ENCODE measurements at places on chromosomes 12 and 14.

- no peak for DNase-seq
Measured at GRCh38 chr12:53483979-53484377, 15.3 kb downstream of the MAP3K12 start.

GRCh38 chr12:11154400-11154925, 16.5 kb upstream of the SMIM10L1 start:
- DNase-seq = no peak

- DNase-seq = no peak
Measured at GRCh38 chr14:105588236-105588860, 62.0 kb downstream of the TMEM121 start.

DNA sequence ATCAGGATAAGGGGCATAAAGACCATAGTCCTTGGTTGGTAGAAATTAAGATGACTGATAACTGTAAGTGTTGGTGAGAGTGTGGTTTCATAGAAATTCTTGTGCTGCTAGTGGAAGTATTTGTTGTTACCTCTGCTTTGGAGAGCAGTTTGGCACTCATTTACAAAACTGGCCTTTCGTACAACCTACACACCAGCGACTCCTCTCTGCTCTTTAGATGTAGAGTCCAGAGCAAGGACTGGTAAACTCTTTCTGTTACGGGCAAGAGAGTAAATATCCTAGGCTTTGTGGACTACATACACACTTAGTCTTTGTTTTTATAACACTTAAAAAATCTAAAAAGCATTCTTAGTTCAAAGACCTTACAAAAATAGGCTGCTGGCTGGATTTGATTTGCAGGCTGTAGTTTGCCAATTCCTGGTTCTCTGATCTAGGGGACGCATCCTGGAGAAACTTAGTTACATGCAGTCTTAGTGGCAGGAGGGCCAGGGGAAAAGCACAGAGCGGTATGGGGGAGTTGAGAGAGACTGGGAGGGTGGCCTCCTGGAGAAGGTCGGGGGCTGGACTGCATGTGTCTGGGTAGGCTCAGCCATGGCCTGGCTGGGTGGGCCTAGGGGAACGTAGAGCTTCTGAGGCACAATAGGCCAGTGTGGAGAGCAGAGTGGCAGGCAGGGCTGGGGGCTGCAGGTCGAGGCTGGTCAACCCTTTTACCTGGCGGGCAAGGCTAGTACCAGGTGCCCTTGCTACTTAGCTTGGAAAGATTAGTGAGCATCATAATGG, 55.3 kb upstream of the AMN start:
- DNase-seq = no peak

- DNase-seq = no peak
Measured at GRCh38 chr14:61524936-61525292, 170.4 kb upstream of the HIF1A start.

DNA sequence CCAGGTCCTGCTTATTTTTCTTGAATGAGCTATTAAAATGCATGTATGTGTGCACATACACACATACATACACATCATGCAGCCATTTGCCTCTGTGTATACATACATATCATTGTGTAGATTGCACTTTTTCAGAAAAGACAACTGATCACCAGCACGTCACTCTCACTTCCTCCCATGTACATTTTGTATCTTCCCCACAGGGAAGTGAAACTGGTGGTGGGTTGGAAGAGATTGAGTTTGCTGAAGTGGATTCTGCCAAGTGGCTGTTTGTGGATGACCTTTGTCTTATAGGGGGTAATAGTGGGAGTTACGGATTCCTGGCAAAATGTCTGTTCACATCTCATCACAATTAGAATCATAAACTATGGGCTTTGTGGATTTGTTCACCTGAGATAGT, 448.6 kb downstream of the RAD51B start:
- DNase-seq = no peak

DNA sequence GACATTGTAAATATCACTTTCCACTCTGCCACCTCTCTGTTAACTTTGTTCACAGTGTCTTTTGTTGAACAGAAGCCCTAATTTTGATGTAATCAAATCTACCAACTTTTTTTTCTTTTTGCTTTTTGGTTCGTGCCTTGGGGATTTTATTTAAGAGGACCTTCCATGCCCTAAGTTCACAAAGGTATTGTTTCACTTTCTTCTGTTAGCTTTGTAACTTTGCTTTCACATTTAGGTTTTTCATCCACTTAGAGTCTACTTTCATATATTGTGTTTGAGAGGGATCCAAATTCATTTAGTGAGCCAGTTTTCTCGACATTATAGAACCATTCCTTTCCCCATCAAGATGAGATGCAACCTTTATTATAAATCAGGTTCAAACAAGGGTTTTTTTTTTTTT, 275.7 kb upstream of the CRY1 start:
- no peak for DNase-seq

DNA sequence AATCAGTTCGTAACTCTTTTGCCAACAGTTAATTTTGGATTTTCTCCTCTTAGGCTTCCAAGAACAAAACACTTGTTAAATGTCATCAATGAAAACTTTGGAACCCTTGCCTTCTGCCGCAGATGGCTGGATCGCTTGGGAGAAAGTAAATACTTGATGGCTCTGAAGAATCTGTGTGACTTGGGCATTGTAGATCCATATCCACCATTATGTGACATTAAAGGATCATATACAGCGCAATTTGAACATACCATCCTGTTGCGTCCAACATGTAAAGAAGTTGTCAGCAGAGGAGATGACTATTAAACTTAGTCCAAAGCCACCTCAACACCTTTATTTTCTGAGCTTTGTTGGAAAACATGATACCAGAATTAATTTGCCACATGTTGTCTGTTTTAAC, 37.7 kb downstream of the USP44 start:
- no peak for DNase-seq

- no peak for DNase-seq
Measured at GRCh38 chr12:9810671-9811070, 16.6 kb upstream of the KLRF1 start.

DNA sequence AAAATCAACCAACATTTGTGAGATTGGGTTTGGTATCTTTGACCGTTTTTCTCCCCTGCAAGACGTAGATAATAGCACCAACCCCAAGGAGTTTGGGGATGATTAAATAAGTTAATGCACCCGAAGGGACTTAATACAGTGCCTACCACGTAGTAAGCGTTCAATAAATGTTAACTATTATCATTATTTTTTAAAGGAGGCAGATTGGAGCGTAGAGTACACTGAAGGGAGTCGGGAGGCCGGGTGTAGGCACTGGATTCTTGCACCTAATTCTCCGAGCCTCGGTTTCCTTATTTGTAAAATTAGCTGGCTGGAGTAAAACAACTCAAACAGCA, 367 bp upstream of the FRS2 start:
- DNase-seq = no peak

DNA sequence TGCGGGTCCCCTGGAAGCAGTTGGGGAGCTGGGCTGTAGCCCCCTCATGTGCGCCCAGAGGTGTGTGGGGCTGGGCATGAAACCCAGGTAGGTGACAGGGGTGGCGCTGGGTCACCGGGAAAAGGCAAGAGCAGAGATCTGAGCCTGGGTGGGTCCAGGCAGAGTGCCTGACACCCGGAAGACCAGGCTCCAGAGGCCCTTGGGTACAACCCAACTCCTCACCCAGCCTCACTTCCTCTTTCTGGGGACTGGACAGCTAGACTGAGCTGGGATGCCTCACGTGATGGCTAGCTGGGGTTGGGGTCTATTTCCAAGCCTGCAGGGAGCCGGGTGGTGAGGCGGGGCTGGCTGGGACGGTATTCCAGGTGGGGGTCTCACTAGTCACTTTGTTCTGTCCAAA, 16.3 kb upstream of the CYP46A1 start:
- DNase-seq = no peak

GRCh38 chr14:92965281-92965680, 42.3 kb downstream of the CHGA start:
- no peak for DNase-seq

- no peak for DNase-seq
Measured at GRCh38 chr14:79598339-79598738, 613.0 kb downstream of the DIO2 start.

DNA sequence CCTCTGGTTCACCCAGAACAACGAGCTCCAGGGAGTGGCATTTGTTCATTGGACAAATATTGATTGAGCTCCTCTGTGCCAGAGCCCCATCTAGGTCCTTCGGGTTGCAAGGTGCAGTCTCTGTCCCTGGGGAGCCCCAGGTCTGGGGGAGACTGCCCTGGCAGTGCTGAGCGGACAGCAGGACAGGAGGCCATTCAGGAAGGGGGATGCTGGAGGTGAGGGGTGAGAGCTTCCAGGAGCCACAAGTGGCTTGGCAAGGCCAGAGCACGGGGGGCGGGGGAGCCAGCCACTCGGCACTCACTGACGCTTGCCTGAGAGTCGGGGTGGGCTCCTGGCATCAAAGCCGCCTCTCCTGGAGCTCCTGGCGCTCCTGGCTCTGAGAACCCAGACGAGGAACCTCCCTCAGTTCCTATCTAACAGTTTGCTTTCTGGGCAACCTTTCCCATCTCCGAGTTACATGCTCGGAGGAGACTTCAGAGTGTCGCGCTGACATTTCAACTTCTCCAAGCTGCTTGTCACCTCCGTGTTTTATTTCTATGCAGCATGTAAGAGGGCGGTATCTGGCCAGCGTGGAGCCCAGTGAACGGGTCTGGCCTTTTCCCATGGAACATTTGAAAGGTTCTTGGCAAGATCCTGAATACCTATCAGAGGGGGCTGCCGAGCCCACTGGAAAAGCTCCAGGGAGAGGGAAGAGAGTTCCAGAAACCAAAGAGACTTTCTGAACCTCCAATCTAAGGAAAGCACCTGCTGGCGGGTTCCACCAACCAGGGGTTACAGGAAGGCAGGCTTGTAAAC, 62.0 kb upstream of the BCL11B start:
- DNase-seq = no peak

DNA sequence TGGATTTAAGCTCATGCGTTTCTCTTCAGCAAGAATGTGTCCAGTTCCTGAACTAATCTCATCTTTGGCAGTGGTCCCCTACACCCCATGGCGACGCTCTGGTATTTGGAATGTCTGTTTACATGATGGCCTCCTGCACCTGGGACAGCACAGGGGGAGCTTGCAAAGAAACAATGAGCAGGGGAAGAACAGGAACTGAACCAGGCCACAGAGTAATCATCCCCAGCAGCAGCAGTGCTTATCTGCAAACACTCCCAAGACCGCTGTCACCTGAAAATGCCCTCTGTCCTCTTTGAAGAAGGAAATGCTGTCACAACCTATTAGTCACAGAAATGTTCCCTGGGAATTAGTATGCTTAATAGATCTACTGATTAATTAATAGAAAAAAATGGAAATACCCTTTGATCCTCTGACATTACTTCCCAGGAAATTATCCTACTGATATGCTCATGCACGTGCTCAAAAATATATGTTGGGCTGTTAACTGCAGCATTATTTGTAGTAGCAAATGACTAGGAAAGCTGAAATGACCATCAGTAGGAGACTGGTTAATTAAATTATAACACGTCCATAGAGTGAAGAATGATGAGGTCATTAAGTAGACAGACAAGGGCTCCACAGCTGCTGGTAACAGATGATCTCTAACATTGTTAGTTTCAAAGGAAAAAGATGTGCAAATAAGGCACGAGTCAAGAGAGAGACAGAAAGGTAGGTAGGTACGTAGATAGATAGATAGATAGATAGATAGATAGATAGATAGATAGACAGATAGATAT, 279.3 kb upstream of the FLRT2 start:
- DNase-seq = no peak

GRCh38 chr12:10128687-10129086, 1.3 kb downstream of the CLEC7A start:
- no peak for DNase-seq

- DNase-seq = no peak
Measured at GRCh38 chr14:59090572-59090971, 97.9 kb upstream of the DAAM1 start.
